ENCODE measurements at places on chromosomes 12 and 14.

- no peak for DNase-seq
These were observed 62.2 kb downstream of the TBX5 start for GRCh38 chr12:114343585-114344302.

- DNase-seq = no peak
These were observed 12.1 kb downstream of the KRT85 start for GRCh38 chr12:52355176-52355575.

DNA sequence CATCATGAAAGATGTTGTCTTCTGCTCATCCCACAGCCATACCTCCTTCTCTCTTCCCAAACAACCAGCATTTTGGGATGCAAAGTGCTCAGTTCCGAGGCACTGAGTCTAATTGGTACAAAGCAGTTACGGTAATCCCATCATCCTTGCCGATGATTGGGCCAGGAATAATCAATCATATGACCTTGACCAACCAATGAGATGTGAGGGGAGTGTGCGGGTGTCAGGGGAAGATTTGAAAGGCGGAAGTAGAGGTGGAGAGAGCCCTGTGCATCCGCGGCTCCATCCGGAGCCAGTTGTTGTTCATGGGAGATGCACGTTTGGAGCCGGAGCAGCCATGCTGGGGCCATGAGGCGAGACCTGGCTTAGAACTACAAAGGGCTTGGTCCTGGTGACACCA lies 67.3 kb downstream of the SYNE3 start:
- no peak for DNase-seq

- DNase-seq = no peak
These were observed 9.0 kb downstream of the GALNT6 start for GRCh38 chr12:51382173-51382572.

- no peak for DNase-seq
These were observed 20.7 kb downstream of the AHNAK2 start for GRCh38 chr14:104957146-104958113.

- DNase-seq = no peak
These were observed 180.9 kb upstream of the PDE3A start for GRCh38 chr12:20187456-20187855.

DNA sequence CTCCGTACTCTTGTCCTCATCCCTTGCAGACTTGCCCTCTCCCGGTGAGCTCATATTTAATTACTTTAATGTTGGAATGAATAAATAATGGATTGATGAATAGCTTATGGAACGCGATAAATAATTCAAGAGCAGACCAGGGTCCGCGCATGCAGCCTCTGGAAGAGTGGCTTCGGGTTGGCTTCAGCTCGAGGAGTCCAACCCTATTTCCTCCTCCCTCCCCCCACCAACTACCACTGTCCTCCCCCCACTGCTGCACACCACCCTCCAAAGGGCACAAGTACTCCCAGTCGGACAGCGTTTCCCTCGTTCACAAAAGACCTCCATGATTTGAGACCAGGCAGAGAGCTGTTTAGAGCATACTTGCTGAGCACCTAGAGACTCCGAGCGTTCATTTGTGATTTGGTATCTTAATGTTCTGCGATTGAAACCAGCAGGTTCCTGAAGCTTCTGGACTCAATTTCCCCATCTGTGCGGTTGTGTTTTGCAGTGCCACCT lies 647 bp upstream of the SIX1 start:
- no peak for DNase-seq

- no peak for DNase-seq
These were observed 174.4 kb downstream of the TMEM121 start for GRCh38 chr14:105700622-105701288.

GRCh38 chr12:6822426-6823135 lies 960 bp downstream of the GPR162 start:
- DNase-seq = no peak

- DNase-seq = no peak
These were observed 6.0 kb upstream of the SLC6A12 start for GRCh38 chr12:219891-220352.
